Dermis microvascular lymphatic vessel endothelial cell (primary cell): ENCODE measurements at places on chromosomes 1 and 21. TPM values are rescaled to one million over a fixed set of nuclear protein-coding genes. Genes with fewer than 3 reads are reported as not detected.

The MRPL24 gene
- 29.8 and 46.7 TPM in 2 replicates for total RNA-seq

DNA sequence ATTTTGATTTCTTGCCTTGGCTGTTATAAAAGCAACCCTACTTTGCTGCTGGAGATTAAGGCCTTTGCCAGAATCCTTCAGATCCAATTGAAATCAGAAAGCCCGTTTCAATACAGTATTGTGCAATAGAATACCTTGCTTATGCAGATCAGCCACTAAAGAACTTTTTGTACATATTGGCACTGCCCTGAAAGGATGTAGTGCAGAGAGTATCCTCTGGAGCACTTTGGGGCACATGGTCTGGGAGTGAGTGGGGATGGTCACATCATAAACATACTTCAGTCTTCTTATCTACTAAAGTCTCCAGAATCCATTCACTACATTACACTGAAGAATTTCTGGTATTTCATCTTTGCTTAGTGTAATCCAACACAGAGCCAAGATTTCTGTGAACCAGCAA is 189.0 kb downstream of the CENPF start:
- no peak for DNase-seq

DNA sequence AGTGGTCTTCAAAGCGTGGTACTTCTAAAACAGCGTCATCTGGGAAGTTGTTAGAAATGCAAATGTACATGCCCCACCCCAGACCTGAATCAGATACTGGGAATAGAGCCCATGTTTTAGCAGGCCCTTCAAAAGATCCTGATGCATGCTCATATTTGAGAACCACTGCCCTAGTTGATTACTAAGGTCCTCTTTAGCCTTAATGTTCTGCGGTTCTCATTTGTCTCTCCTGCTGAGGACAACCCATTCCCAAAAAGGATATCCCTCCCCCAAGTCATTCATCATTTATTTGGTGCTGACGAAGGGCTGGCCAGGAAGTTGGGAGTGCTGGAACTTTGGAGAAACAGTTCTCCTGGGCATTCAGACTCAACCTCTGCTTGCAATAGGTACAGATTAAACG is 92.4 kb upstream of the RALGPS2 start:
- no peak for DNase-seq

DNA sequence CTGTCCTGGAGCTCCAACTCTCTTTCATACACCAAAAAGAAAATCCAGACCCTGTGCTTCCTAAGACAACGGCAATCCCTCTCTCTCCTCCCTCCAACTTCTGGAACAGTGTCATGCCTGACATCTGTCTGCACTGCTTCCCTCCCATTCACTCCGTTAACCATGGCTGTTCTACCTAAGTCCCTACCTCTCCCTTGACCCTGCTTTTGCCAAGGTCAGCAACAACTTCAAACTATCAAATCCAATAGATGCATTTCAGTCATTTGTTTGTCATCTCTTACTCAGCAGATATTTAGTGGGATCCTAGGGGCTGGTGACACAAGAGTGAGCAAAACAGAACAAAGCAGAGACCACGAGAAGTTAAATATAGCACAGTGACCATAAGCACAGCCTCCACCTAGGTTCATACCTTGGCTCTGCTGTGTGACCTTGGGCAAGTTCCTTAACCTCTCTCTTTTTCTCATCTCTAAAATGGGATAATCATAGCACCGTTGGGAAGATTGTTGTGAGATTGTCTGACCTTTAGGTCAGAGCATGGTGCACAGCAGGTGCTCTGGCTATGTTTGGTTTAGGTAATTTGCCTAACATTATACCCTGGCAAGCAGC is 88.9 kb downstream of the TMEM53 start:
- no peak for DNase-seq

DNA sequence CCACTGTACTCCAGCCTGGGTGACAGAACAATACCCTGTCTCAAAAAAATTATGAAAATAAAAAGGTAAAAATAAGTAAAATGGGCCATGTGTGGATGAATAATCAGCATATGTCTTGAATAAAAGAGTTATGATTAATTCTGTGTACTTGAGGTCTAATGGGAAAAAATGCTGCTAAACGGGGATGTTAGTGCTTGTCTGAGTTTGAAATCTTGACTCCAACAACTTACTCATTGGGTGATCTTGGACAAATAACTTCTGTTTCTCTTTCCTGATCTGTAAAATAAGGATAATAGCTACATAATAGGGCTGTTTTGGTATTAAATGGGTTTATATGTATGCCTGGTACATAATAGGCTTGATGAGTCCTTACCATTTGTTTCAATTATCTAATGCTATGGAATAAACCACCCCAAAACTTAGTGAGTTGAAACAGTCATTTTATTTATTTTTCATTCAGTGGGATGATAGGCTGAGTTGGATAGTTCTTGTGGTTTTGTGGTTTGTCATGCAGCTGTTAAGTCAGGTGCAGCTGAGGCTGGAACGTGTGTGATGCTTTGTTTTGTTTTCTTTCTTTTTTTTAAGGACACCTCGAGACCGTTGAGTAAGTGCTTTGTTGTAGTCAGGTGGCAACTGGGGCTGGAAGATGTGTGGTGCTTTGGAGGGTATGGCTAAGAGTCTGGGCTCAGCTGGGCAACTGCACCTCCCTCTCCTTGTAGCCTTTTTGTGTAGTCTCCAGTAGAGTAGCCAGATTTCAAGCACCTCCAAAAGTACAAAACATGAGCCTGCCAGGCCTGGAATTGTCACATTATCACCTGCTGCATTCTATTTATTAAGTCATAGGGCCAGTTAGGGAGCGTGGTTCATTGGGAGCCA is 4.9 kb downstream of the MDM4 start:
- no peak for DNase-seq

DNA sequence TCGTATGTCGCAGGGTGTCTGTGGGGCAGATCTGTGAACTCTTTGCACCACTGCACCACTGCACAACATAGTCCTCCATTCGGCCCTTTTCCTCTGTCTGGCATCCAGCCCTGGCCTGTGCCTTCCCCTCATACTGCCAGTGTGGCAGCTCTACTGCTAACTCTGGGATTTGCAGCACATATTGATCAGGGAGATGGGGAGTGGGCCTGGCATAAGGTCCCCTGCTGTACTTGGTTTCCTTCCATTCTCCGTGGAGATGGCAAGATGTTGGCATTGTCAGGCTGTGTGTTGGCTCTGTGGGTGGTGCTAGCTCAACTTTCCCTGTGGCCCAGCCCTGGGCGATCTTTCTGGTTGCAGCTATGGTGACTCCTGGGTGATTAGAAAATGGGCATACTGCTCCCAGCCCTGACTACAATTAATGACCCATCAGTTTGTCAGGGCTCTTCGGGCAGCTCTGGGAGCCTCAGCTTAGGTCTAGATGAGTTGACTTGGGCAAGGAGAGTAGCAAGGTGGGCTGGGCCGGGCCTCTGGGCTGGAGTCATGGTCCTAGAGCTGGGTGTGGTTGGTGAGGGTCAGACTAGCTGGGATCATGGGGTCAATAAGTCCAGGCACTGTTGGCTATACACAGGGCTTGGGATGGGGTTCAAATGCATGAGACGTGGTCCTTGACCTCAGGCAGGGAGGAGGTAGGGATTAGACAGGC is 11.4 kb downstream of the PTPRU start:
- no peak for DNase-seq

DNA sequence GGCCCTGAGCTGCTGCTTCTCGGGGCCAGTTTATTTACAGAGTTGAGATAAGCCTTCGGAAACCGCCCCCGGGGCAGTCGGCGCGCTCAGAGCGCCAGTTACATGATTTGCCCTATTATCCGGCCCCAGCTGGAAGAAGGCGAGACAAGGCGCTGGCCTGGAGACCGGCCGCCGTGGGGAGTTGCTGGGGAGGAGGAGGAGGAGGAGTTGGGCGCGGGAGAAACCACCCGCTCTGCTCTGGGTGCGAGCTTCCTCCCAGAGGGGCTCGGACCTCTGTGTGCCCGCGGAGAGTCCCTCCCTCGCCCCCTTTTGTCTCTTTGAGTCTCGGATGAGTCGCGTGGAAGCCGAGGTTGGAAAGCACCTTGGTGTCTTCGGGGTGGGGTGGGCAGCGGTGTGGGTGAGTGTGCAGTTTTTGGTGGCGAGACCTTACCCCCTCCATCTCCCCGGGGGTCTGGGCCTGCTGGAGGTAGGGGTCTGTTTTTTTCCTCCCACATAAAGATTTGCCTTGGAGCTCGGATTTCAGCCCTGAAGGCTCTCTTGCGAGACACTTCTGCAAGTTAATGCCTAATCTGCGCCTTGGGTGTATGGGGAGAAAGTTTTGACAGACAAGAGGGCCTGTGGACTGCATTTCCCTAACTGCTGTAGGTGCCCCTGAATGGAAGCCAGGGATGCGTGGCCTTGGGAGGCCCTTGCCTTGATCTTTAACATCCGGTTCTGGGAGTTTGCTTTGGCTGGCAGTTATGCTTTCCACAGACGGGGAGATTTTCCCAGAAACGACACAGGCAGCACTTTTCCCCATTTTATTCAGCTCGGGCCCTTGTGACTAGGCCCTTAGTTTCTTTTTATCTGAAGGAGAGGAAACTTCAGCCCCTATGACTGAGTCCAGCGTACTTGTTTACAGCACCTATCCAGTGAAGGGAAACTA is 80.0 kb downstream of the NDUFS5 start:
- peak; percentile 72 for DNase-seq

GRCh38 chr1:37477946-37478345 is 3.6 kb downstream of the ZC3H12A start:
- DNase-seq: no peak

The DMRTA2 gene
- total RNA-seq: under 0.01 TPM in 1 of 2 replicates, not detected in the other

The PRELP gene
- total RNA-seq: not detected in 2 replicates

The HSD3B2 gene
- total RNA-seq: not detected in 2 replicates

The NECTIN4 gene
- total RNA-seq: under 0.01 and 0.26 TPM in 2 replicates

The BNIPL gene
- total RNA-seq: under 0.01 and 0.13 TPM in 2 replicates
